HFFc6 (cell line): ENCODE measurements at places on chromosomes 2 and 18. TPM values are rescaled to one million over a fixed set of nuclear protein-coding genes. Genes with fewer than 3 reads are reported as not detected.

DNA sequence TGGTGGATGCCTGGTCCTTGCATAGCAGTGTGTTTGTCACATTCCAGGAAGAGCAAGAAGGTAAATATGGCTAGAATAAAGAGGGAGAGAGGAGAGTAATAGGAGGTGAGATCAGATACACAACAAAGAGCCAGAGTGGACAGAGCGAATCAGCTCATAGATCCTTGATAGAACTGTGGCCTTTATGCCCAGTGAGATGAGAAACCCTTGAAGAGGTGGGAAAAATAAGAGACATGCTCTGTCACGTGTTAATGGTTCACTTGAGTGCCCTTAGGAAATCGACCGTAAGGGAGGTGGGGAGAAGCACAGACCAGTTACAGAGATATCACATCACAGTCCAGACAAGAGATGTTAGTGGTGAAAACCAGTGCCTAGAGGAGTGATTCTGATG, 84.7 kb upstream of the RAB27B start:
- DNase-seq = no peak
- no peaks in the 10 kb centered on the region; the same call in 1 of the 2 replicates for H3K27me3 ChIP-seq
- no peak overlapping the region for H3K4me3 ChIP-seq
- peaks cover under 1% of the 10 kb centered on the region; the same call in 1 of the 2 replicates for H3K36me3 ChIP-seq
- peaks cover 51% of the 10 kb centered on the region for H3K4me1 ChIP-seq

GRCh38 chr18:45723567-45724355, at the start of gene SLC14A1:
Gene SLC14A1 (plus strand): TSS chr18:45724181. CDS start chr18:45730321, 6,140 bp downstream.
- peaks cover 44% of the 10 kb centered on the region for H3K4me1 ChIP-seq
- no peak within 1 kb of the TSS for H3K27ac ChIP-seq
- H3K36me3 ChIP-seq = no peaks in the 10 kb centered on the region

The SALL3 gene
- not detected in 3 replicates for total RNA-seq

DNA sequence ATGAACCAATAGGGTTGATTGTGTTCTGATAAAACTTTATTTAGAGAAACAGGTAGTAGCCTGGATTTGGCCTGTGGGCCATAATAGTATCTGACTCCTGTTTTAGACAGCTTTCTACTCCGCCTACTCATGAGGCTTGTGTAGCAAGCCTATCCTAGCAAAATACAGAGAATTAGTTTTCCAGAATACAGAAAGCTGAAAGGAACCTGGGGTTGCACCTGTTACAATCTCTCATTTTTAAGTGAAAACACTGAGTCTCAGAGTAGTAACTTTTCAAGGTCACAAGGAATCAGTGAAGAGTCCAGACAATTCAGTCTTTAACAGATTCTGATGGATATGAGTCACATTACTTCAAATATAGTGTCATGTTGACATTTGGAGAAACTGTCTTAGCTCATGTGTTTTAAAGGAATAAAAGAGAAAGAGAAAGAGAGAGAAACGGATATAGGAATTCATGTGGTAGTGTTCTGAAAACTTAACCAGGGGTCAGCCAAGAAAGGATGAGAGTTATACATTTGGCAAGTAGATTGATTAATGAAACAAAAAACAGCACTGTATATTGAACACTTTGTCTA, 17.0 kb downstream of the ARHGAP28 start:
- no peaks in the 10 kb centered on the region for H3K36me3 ChIP-seq
- no peak overlapping the region; the same call in 1 of the 2 replicates for H3K27ac ChIP-seq
- H3K27me3 ChIP-seq = no peaks in the 10 kb centered on the region; the same call in 1 of the 2 replicates
- H3K4me3 ChIP-seq = no peak overlapping the region

- H3K27ac ChIP-seq = no peak overlapping the region
- H3K27me3 ChIP-seq = peaks cover 16% of the 10 kb centered on the region
- H3K36me3 ChIP-seq = no peaks in the 10 kb centered on the region
Measured at GRCh38 chr2:231393149-231394131, 2.1 kb upstream of the B3GNT7 start.

The CRYGD gene
- not detected in 3 replicates for total RNA-seq
